ENCODE measurements at places on chromosomes 13 and 19.

DNA sequence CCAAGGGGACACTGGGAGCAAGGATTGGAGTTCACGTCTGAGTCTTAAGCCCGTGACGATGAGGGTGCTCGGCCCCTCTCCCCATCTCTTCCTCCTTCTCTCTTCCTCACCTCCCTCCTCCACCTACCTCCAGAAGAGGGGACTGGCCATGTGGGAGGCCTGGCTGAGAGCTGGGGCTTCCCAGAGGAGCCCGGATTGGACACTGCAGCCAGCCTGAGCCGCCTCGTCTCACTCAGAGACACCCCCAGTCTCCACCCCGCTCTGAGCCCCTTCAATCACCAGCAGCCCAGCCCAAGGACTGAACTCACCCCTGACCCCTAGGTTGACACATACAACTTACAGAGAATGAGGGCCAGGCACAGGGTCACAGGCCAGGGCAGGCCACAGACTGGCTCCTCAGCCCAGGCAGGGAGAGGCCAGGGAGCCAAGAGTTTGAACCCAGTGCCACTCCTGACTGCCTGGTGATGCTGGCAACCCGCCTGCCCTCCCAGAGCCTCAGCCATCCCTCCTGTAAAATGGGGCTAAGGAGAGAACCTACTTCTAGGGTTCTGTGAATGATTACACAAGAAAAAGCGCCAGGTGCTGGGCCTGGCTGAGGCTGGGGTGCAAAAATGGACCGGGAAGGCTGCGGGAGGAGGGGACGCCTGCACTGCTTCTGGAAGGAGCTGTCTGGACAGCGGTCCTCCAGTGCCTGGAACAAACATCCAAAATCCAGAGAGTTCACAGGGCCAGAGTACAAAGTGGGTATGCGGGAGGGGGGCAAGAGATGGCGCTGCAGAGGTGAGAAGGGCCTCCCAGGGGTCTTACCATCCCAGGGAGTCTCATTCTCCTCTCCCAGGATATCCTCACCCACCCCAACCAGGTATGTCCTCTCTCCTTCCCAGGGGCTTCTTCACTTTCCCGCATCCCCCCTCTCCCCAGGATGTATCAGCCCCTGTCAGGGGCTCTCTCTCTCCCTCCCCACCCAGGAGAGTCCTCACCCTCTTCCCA, 1.1 kb downstream of the CD79A start:
- DNase-seq: no peak

GRCh38 chr13:107586216-107586615, 629.1 kb downstream of the LIG4 start:
- DNase-seq: no peak

DNA sequence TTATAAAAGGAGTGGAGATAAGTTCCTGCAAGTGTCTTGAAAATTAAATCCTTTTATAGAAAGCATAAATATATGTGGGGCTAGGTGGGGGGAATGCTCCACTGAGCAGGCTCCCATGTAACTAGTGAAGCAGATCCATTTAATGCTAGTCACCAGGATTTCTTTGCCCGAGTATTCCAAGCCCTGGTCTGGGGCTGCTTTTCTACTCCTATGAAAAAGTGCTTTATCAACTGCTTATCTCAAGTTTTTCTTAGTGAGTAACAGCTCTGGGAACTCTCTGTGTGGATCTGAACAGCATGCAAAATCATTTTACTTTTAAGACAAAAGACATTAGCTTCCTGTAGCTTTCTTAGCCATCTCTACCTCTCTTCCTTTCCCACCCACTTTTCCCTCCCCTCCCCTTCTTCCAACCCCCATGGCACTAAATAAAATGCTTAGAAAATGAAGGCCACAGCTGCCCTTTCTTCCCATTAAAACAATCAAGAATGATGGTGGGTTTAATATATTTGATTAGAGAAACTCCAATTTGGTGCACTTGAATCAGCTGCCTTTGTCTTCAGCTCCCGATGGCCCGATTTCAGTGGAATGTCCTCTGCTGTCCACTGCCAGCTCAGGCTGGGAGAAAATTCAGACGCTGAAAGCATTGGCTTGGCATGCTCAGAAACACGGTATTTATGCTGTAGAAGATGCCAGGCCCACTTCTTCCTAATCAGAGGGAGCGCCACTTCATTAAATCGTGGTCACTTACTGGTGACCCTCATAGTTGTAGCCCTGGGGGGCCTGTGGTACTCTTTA, 475.1 kb downstream of the FOXO1 start:
- DNase-seq: no peak

DNA sequence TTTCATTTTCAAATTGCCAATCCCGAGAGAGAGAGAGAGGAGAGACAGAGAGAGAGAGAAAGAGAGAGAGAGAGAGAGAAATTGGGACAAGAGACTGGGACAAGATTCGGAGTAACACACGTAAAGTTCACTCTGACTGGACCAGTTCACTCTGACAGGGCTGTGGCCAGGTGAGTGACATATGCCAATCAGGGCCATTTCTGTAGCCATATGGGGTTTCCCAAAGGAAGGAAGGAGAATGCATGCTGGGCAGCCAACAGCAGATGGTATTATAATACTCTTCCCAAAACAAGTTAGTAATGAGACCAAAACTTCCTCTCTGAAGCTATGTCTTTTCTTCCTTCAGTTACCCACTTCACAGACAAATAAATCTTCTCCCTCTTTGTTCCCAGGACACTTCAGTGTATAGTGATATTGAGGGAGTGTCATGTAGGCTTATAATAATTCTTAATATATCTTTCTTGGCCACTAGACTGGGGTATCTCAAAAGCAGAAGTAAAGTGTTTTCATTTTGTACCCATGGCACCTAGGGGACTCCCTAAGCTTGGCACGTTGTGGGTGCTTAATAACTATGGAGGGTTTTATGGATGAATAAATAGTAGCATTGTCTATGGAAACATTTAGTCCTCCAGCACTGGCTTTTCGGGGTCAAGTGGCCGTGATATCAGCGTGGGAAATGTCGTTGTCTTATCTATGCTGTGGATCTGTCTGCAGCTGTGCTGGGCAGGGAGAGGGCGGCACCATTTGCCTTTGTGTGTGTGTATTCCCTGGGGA, 51.6 kb downstream of the SERP2 start:
- no peak for DNase-seq

GRCh38 chr19:50258918-50259372, 55.5 kb downstream of the MYH14 start:
- no peak for DNase-seq

DNA sequence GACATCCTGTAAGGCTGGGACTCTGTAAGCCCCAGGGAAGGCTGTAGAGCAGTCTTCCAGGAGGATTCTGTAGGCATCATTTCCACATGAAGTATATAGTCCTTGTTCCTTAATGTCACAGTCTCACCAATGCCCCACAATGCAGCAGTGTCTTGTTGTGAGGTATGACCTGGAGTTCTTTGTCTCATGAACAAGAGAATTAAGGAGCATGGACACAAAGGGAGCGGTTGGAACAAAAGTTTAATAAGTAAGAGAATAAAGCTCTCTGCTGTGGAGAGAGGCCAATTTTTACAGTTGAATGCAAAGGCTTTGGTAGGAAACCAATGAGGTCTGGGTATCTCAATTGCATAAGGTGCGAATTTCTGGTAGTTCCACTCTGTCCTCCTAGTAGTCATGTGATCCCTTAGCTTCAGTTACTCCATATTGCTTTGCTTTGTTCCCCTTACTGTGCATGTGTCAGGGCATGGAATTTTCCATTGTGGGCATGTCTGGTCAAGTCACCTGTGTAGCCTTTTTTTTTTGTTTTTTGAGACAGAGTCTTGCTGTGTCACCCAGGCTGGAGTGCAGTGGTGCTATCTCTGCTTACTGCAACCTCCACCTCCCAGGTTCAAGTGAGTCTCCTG, 124.3 kb upstream of the TMTC4 start:
- no peak for DNase-seq

GRCh38 chr13:20354722-20355121, 122.6 kb upstream of the GJB6 start:
- DNase-seq: no peak

- no peak for DNase-seq
Measured at GRCh38 chr13:50678464-50679162, 164.9 kb downstream of the DLEU7 start.
